ENCODE measurements at places on chromosomes 2 and 18.

DNA sequence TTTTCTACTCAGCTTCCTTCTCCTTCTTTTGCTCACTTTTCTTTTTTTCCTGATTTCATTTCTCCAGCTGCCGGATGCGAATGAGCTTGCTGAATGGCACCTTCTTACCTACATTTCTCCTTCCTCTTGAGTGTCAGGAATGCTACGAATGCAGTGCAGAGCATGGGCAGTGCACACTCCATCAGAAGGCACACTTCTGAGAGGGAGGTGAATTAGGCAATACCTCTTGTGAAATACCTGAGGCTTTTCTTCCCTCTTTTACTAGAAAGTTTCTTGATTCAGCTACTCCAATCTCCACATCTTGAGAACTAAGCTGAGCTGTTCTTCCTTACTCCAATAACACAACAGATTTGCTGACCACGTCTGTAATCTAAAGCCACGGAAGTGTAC, 51.1 kb downstream of the PLEKHM3 start:
- DNase-seq: no peak

DNA sequence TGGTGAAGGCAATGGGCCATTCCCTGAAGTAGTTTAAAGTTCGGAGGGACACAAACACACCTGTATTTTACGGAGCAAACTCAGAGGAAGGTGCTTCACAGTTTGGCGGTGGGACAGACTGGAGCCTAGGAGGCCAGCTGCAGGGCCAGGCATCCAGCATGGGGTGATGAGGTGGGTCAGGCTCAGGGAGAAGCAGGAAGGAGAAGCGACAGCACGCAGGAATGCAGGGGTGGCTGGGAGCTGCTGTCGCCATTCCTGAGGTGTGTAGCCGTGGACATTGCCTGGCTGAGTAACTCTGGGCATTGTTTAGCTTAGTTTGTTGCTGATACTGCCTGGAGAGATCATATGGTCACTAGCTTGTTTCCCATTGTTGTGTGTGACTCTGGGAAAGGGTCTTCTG, 35.8 kb upstream of the METTL21A start:
- no peak for DNase-seq

- DNase-seq: no peak
Observed at GRCh38 chr2:41972819-41973218, 75.0 kb upstream of the PKDCC start.

GRCh38 chr2:102486941-102487702, 14.1 kb downstream of the SLC9A4 start:
- DNase-seq: no peak

- DNase-seq: no peak
Observed at GRCh38 chr2:68920481-68921170, 32.1 kb downstream of the GKN2 start.

GRCh38 chr2:10947005-10947440, 35.3 kb downstream of the KCNF1 start:
- DNase-seq: no peak

DNA sequence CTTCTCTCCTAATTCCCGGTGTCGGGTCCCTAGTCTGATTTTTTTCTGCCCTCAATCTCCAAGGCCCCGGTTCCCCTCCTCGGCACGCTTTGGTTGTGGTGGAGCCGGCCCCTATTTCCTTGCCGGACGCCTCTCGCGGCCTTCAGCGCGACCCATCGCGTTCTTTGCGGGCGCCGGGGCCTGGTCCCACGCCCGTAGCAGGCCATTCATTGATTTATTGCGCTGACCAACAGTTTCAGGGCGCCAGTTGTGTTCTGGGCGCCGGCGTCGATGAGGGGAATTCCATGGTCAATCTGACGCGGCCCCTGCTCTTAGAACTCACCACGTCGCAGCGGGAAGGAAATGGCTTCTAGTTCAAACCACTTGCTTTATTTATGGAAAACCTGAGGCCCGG, 396 bp downstream of the CNOT9 start:
- peak; percentile 60 for DNase-seq

DNA sequence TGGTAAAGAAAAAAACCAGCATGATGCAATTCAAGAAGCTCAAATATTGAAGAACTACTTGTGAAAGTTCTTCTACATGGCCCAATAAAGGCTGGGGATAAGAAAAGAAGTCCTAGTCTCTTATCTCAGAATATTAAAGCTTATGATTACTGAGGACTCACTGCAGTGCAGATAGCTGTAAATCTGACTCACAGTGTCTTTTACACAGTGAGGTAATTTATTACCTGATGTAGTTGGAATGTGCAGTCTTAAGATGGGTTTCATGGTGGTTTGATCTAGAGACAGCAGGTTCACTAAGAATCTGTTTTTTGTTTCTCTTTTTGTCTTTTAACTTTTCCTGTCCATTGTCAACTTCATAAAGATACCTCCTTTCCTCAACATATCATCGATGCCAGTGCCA, 484.0 kb upstream of the MAP2 start:
- no peak for DNase-seq

DNA sequence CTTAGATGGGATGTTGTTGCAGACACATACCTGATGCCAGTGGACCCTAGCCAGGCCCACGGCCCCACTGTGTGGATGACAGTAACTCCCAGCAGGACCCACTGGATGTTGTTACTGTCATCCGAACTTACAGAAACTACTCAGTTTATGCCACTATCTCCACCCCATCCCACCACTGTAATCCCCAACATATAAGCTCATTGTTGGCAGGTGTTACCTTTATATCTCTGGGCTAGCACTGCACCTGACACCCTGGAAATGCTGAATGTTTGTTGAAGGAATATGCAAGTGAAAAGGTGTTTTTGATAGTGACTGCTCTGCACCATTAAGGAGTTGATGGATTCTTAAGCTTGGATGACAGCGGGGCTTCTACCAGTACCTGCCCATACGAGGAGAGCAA, 133.5 kb upstream of the ASB18 start:
- DNase-seq: no peak

GRCh38 chr2:42504364-42505230, 10.8 kb upstream of the KCNG3 start:
- no peak for DNase-seq

Measured in stimulated activated naive CD4-positive, alpha-beta T cell treated with Interleukin-2 at 50 U/mL for 16 hours (primary cell).